ENCODE measurements at places on chromosomes 5 and 9.

GRCh38 chr5:124279146-124279876, 467.1 kb downstream of the ZNF608 start:
- no peak for DNase-seq

GRCh38 chr5:176529116-176529740, 8.0 kb downstream of the RNF44 start:
- DNase-seq: no peak

DNA sequence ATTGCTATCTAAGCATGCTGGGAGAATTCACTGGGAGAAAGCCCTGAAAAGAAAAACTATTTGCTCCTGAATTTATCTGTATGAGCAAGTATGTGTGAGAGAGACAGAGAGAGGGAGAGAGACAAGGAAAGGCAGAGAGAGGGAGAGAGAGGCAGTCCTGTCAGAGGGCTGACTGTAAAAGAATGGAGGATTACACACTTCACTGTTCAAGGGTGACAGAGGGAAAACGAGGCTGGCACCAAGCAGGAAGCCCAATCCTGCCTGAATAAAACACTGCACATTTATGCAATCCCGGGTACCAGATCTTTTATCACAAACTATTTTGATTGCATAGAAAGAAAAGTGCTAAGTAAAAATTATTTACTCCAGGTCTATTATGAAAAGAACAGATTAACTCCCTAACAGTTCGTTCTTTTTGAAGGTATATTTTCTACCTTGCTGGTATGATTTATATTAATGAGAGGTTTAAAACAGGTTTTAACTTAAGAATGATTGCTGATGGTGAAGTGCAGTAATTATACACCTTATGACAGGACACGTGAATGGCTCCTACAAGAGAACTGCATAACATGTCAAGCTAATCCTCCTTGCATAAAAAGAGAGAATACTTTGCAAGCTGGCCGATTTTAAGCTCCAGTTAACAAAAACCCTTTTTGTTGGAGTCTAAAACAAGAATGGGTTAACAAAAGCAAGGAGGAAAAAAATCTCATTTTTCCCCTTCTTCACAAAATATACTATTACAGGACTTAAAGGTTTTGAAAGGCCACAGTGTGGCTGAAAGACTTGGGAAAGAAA, 82.5 kb downstream of the NFIB start:
- no peak for DNase-seq

DNA sequence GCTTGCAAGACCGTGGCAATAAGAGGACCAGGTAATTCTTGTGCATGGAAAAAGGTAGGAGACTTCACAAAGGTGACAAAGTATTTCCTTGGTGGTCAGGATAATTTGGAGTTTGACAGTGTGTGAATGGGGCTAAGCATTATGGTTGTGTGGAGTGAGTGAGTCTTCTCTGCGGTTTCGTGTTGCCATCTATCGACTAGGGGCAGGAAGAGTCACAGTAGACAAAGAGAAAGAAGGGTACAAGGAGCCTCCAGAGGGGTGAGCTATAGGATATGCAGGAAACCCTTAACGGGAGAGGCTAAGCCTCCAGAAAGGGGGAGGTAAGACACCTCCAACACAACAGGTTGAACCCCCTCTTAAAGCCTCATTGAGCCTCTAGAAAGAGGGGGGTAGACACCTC, 64.0 kb upstream of the RANBP6 start:
- no peak for DNase-seq

GRCh38 chr5:19564036-19564435, 424.0 kb downstream of the CDH18 start:
- DNase-seq: no peak

DNA sequence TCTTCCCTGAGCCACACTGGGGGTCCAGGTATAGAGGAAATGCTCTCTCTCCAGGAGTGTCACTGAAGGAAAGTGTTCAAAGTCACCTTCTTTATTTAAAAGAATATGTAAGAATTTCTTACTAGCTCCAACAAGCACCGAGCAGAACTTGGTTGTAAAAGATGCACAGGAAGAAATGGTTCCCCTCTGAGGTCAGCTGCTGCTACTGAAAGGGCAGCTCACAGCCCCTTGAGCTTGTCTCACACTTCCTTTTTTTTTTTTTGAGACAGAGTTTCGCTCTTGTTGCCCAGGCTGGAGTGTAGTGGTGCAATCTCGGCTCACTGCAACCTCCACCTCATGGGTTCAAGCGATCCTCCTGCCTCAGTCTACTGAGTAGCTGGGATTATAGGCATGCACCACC, 77.2 kb downstream of the PRRT1B start:
- no peak for DNase-seq

DNA sequence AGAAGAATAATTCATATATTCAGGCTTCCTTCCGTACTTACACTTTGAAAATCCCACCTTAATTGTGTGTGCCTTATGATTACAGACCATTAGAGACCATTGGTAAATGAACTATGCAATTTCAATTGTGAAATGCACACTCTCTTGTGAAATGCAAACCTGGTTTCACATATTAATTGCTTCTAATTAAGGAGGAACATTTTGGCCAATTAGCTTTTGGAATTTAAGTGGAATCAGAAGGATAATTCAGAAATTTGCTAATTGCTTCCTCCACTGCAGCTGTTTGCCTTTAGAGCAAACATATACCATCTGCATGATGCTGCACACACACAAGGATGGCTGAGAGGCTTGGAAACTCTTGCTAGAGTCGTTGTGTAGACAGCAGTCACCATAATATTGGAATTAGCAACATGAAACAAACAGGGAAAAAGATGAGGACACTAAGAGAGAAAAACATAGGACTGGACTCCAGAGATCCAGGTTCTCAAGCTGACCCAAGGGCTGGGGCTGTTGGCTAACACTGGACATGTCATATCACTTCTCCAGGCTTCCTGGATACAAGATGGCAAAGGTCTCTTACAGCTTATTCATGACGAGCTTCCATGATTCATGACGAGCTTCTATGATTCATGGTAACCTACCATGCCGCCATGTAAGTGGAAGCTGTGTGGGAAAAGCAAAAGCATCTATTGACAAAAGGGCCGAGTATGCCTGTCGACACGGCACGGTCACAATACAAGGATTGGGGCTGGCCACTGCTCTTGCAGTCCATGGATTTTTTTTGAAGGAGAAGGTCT, 78.0 kb downstream of the PTCH1 start:
- no peak for DNase-seq

DNA sequence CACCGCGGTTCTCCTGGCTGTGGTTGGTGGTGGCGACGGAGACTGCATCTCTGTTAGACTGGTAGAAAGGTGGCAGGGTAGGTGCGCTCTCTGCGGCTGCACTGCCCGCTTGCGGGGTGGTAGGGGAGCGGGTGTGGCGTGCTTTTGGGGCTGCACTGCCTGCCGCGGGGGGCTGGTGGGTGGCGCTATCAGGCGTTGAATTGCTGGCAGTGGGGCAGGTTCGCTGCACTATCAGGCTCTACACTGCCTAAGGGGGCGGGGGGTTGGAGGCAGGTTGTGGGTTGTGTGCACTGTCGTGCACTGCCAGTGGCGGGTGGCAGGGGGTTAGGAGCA, 21.0 kb upstream of the TRIM52 start:
- DNase-seq: no peak

DNA sequence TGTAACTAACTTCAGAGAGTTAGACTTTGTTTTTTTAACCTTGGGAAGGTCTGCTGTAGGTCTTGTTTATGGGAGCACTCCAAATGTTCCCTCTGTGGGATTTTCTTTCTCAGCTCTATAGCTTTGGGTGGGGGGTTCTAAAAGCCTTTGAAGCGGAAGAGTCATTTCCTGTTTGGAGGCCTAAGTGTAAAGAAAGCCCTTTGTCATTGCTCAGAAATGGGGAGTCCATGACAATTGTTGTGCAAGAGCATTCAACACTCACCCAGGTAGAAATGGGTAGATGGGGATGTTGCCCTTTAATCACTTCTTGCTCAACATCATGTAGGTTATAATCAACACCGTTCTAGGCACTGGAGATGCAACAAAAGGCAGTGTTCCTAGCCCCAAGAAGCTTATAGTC, 30.3 kb upstream of the MAST4 start:
- DNase-seq: no peak

- no peak for DNase-seq
Observed at GRCh38 chr5:153459051-153459743, 31.3 kb upstream of the GRIA1 start.

GRCh38 chr9:14312719-14313377, 1.1 kb downstream of the NFIB start:
- DNase-seq: no peak

DNA sequence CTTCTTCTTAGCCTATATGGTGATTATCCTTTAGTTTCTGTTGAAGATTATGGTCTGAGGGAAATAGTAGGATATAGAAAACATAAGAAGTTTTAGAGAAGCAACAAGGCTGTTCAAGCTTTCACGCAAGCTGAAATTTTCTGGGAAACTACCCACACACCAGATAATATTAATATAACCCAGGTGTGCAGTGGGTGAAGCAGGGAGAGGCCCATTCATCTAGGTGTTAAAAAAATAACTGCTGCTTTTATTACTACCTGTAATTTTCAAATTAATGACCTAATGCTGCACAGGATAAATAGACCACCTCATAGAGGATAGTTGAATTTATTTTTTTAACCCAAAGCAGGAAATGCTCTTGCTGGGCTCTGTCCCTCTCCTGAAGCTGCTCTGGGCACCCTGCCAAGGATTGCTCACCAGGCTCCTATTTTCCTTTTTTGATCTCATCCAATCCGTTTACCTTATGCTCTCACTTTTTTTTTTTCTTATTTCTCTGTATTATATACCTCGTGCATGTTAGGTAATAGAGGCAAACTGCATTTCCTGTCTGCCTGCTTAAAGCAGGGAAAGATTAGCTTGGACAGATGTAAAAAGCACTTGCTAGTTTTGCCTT, 124.3 kb upstream of the SLC12A2 start:
- DNase-seq: no peak

DNA sequence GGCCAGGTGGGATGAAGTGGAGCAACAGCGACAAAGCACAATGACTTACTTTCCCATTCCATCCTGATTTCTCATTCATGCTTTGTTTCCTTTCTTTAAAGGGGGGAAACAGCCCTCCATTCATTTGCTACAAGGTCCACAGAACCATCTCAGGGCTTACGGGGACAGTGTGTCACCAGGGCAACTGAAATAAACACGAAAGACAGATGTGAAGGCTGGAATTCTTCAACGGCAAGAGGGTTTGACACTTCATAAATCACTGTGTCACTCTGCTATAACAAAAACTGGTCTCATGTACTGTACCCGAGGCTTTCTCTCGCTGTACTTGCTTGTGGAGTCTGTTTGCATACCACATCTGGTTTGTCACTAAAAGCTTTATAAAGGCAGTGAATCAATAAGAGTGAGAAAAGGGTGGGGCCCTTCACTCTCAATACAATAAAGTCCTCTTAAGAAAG, 150.8 kb downstream of the EFNA5 start:
- no peak for DNase-seq

DNA sequence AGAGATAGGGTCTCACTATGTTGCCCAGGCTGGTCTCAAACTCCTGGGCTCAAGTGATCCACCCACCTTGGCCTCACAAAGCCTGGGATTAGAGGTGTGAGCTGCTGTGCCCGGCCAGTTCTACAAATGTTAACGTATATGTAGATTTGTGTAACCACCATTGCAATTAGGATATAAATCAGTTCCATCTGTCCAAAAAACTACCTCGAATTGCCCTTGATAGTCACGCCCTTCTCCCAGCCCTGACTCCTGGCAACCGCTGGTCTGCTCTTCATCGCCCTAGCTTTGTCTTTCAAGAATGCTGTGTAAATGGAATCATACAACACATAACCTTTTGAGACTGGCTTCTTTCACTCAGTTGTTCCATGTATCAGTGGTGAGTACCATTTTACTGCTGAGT, 46.1 kb upstream of the PPARGC1B start:
- no peak for DNase-seq

DNA sequence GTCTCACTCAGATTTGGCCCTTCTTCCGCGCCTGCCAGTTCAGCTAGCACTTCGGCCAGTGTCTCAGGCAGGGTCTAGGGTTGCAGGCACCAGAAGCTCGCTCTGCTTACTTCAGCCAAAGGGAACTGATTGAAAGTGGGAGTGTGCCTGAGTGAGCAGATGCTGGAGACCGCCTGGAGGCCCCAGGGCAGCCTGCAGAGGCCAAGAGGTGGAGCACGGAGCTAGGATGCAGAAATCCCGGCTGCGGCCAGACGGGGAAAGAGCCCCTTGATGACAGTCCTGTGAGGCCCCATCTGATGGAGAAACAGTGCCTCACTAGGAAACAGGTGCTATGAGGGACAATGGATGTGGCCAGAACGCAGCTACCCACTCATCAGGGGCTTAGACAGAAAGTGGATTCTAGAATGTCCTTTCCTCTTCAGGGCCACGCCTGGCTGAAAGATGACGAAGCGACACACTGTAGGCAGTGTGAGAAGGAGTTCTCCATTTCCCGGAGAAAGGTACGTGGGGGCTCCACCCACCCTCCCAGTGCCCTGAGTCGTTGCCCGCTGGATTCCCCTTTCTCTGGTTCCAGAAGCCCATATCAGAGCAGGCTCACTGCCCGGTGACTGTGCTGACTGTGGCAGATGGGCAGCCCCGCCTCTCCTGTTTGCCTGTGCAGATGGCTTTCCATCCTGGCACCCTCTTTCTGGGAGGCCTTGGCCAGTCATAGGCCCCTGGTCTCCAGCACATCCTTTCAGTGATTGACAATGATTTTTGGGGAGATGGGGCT, 16.1 kb downstream of the HNRNPH1 start:
- no peak for DNase-seq

DNA sequence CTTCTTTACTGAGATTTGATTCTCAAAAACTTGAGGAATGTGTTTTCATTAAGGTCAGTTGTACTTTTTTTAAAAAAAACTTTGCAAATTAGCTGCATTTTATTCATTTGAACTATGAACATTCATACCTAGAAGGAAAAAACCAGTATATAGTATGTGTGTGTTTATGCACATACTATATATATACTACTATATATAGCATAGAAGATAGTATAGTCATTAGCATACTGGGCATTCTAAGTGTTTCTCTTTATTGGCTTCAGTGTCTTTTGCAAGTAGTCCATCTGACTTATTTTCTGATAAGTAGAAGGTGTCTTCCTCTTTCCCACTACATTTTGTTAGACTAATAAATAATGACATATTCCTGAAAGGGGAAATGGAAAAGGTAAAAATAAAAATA, 33.0 kb downstream of the ELOVL7 start:
- DNase-seq: no peak

DNA sequence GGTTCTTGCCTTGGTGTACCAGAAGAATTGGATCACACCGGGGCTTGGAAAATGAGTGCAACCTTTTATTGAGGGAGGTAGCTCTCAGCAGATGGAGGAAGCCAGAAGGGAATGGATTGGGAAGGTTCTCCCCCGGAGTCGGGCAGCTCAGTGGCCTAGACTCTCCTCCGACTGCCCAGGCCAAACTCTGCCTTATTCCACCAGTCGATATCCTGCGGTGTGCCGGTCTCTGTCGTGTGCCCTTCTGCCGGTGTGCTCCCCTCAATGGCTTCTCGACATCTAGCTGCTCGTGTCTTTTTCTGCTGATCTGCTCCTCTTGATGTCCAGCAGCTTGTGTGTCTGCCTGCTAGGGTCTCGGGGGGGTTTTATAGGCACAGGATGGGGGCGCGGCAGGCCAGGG, 87.4 kb upstream of the CCL21 start:
- DNase-seq: no peak

GRCh38 chr9:129609486-129610212, 11.3 kb downstream of the C9orf50 start:
- DNase-seq: no peak

- DNase-seq: peak; percentile 59
Observed at GRCh38 chr9:131178382-131178781, 53.0 kb downstream of the NUP214 start.

GRCh38 chr5:74977471-74977870, 74.9 kb downstream of the GCNT4 start:
- DNase-seq: no peak

Data from GDM1 (cell line).